ENCODE measurements at places on chromosomes 4 and X.

- no peak for DNase-seq
These were observed 6.8 kb upstream of the MAP9 start for GRCh38 chr4:155383541-155383940.

- DNase-seq, result no peak
These were observed 17.8 kb downstream of the DKK2 start for GRCh38 chr4:107018344-107018735.

DNA sequence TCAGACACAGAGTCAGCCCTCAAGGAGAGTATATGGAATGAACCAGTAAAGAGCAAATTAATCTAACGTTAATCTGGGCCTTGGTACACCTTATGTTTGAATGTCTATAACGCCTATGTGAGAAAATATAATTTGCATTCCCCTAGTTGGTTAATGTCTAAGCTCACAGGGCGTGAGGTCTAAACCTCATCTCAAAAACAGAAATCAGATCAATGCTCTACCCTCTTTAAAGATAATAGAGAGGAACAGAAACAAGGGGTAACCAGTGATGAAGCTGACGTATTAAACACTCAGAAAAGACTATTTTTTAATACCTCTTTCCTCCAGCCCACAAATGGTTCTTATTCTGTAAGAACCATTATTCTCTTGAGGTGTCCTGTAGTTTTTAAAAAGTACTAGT lies 369.2 kb upstream of the NOCT start:
- DNase-seq, result no peak

- DNase-seq, result peak; percentile 74
These were observed 263.8 kb upstream of the RPS6KA3 start for GRCh38 chrX:20530406-20530921.

GRCh38 chr4:184957446-184958115 lies 60.7 kb upstream of the HELT start:
- DNase-seq, result no peak

GRCh38 chr4:94920369-94920768 lies 162.6 kb downstream of the BMPR1B start:
- DNase-seq, result no peak

DNA sequence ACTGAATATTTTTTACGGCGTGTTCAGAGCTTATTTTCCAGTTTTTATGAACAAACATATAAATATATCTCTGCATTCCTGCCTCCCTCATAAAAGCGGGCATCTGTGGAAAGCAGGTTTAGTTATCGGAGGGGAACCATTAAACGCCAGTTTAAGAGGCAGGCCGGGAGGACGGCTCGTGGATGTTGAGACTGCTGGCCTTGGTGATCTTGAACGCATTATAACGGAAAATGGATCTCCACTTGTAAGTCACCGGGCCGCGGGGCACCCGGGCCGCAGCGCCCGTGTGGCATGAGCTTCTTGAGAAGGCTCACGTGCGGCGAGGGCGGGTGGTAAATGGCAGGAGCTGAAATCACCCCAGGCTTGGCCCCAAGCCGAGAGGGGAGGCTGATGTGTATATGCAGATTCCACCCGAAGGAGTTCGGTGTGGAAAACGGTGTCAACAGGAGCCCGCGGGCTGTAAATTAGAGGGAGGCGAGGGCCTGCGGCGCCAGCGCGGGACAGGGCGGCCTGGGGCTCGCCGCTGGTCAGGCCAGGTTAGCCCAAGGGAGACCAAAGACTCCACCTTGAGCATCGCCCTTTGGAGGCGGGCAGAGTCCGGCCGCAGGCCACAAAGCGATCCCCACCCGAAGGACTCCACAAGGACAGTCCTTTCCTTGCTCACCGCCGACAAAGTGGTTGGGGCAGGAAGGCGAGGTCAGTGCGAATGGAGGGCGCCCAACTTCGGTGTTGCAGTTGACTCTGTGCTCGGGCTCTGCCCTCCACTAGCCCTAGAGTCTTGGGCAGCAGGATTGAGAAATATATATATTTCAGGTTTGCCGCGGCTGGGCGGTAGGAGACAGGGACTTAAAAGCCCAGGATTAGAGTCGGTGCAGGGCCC lies 1.3 kb upstream of the HAND2 start:
- no peak for DNase-seq

DNA sequence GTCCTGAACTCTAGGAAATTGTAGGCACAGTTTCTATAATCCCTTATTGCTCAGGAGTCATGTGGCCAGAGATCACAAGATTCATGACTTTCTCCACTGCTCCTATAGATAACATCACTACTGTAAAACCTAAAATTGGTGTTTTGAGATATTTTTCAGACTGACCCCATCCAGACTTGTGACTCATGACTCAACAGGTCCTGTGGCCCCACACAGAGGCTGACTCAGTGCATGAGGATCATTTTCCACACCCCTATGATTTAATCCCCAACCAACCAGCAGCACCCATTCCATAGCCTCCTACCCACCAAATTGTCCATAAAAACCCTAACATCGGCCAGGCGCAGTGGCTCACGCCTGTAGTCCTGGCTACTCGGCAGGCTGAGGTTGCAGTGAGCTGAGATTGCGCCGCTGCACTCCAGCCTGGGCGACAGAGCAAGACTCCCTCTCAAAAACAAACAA lies 13.2 kb upstream of the XIAP start:
- DNase-seq, result no peak

DNA sequence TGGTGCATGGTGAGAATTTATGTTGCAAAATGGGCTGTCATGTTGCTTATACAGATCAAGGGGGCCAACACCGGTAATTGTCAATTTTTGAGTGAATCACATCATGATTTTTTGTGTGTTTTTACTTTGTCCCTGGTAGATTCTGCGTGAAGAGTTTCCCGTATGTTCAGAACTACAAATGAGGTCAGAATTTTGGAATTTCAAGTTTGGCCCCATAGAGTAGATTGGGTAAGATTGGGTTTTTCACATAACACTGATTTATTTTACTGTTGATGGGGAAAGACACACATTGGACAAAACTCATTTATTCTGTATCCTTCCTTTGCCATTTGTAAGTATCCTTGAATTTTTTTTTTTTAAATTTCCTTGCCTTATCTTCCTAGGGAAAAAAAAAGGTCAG lies 158.5 kb upstream of the MXRA5 start:
- no peak for DNase-seq

GRCh38 chr4:80172203-80172602 lies 25.1 kb upstream of the PRDM8 start:
- DNase-seq, result no peak

- no peak for DNase-seq
These were observed 174.0 kb downstream of the SOWAHB start for GRCh38 chr4:76723924-76724323.

- no peak for DNase-seq
These were observed 38.5 kb downstream of the NEK1 start for GRCh38 chr4:169573889-169574288.

DNA sequence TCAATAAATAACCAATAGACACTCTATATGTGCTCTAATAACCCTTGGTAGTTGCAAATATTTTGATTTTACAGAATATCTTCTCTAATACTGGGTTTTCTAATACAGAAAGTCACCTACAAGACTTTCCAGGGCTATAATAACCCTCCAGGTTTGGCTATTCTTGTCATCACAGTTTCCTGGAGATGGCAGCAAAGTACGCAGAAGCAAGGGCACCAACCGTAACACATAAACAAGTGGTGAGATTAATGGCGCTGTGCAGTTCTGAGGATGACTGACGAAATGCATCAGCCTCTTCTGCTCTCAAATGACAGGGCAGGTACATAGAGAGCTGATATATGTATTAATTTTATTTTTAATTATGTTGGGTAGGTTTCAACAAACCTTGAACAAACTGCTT lies 122.4 kb downstream of the C4orf33 start:
- no peak for DNase-seq

- no peak for DNase-seq
These were observed 51.6 kb upstream of the NHS start for GRCh38 chrX:17323397-17323796.

Measured in activated effector memory CD4-positive, alpha-beta T cell treated with anti-CD3 and anti-CD28 coated beads, Interleukin-2, amount 50 U/mL, for 16 hours (primary cell).